ENCODE measurements at places on chromosomes 7 and 10.

DNA sequence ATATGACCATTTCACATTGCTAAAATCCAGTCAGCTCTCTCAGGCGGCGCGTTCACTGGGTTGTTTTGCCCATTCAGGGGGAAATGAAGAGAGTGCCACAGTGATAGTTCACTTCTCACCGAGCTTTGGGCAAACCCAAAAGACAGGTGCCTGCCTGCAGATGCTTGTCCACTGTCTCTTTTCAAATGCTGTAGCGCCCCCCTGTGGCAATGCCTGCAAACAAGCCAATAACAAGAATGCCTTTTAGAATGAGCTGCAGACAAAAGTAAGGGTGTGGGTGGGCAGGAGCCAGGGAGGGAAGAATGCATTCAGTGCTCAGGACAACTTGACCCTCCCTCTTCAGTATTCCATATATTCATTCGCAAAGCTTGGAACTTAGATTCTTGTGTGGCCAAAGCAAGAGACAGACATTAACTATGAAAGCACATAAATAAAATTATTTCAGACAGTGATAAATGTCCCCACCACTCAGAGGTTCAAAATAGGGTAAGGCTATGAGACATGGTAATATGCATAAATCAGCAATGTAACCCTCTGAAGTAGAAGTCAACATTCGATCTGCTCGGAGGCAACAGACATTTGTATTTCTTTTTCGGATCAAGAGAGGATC lies 86.9 kb downstream of the JAZF1 start:
- peak; percentile 56 for DNase-seq

DNA sequence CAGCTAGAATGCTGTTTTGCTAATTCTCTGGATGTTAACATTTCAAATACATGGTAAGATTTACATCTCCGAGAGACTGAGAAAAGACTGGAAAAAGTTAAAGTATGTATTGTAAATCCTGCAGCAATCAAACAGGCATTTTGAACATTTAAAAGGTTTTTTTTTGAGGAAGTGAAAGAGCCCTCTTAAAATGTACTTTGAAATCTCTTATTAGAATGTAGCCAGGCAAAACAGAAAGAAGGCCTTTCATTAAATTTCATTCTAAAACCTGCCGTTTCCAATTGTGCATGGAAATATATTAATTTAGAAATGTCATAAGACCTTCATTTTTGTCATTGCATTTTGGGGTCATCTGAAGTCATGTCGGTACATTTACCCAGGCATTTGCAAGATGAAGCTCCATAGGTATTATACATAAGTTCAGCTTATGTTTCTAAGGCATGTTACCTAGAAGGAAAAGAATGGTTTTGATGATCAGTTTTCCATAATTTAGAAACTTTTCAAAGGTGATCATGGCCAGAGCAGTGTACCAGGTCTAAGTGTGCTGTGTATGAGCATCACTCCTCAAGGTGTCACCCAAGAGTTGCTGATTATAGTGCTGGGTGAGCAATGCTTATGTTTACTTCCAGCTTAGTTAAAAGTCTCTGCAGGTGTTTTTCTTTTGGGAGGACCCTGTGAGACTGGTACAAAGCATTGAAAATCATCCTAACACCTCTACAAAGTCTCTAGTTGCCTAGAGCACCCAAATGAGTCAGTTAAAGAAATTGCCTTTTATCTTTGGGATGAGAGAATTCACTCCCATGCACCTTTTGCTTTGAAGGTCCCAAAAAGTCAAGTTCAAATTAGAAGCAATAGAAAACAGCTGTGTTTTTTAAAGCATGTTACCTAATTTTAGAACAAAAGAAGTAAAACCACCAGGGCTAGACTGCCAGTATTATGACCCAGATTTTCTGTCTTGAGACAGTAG lies 7.1 kb downstream of the ZNF736 start:
- no peak for DNase-seq

- DNase-seq, result peak; percentile 83
Observed at GRCh38 chr7:5704534-5704922, 76.9 kb downstream of the RNF216 start.

- no peak for DNase-seq
Observed at GRCh38 chr10:58775960-58776567, 263.4 kb downstream of the BICC1 start.

DNA sequence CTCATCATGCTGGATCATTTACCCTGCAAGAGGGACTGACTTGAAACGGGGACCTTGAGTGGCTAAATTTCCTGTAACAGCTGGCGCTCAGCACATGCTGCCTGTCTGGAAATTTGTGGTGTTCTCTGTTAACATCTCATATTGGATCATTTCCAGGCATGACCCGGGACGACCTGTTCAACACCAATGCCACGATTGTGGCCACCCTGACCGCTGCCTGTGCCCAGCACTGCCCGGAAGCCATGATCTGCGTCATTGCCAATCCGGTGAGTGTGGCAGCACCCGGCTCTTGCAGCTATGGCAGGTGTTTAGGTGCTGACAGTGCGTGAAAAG lies 9.9 kb downstream of the MDH2 start:
- no peak for DNase-seq

- DNase-seq, result no peak
Observed at GRCh38 chr10:85557077-85557476, 809.5 kb downstream of the GRID1 start.
